Inflammatory macrophage treated with lipopolysaccharide for 1 hour (primary cell): ENCODE measurements at places on chromosomes 2 and 18.

- DNase-seq = peak; percentile 28
Measured at GRCh38 chr18:33210575-33211189, 229.8 kb downstream of the CCDC178 start.

- DNase-seq = peak; percentile 87
Measured at GRCh38 chr2:222424729-222425671, 657 bp downstream of the SGPP2 start.

DNA sequence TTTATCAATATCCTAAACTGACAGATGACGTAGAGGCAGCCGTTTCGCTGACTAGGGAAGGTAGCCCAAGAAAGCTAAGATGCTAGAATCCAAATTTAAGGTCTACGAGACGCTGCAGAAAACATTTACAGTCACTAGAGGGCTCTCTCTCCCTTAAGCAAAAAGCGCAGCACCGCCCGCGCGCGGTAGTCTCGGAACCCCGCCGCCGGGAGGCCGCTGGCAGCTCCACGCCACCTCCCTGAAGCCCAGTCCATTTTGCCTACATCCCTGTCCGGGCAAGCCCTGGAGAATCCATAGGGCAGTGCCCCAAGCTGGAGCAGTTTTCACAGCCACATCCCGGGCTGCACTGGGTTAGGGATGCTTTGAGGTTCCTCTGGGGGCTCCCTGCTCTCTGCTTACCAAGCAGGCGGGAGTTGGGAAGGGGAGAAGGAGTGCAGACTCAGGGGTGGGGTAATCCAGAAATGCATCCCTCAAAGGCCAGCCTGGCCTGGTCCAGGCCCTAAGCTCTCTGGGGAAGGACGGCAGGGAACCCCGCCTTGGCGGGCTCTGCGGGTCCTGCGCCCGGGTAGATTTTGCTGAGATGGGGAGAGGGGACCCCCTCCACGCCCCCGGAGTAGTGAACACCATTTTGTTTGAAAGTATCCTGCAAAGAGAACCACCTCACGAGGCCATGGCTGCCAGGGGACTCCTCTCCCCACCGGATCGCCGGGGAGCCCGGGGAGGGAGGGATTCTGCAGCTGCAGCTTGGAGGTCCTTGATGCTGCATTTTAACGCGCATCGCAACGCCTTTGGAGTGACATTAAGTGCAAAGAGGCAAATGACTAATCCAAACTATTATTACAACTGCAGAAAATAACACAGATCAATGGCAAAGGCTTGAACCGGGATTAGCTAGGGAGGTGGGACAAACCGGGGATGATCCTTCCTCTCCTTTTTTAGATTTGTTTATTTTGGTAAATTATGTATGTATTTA lies 1.3 kb upstream of the DPYSL5 start:
- DNase-seq = peak; percentile 82

DNA sequence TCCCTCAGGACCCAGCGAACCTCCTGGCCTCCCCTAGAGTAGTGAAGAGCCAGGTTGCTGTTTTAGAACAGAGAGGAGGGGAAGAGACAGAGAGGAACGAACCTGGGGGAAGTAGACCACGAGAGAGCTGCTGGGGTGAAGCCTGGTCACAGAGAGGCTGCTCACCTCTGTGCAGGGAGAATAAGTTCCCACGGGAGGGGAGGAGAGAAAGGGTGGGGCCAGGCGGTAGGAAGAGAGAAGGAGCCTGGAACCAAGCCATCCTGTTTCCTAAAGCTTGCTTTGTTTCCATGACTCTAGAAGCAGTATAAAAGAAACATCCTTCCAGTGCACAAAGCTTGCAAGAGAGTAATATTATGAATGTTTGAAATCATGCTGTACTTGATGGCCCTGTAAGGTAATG lies 147.9 kb downstream of the MYT1L start:
- DNase-seq = no peak

DNA sequence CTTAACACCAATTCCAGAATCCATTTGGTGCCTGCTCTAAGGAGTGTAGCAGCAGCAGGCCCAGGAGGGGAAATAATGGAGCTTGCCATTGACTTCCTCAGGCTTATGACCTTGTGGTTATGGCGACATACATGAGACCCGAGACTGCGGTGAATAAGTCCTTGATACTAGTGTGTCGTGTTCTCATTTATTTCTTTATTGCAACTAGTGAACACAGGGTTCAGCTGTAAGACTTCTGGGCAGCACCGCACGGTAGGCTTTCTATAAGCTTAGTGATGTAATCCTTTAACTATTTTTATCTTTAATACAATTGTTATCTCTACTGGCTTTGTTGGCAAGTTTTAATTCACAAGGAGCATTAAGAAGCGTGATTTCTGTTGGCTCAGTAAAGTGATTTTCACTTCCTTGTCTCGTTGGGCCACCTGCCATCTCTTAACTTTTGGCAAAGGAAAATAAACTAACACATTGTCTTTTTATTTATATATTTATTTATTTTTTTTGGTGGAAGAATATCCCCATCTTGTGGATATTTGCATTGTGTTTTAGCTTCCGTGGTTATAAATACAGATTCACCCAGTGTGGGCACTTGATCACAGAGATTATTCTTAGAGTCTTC lies 139.8 kb downstream of the LTBP1 start:
- DNase-seq = peak; percentile 13

DNA sequence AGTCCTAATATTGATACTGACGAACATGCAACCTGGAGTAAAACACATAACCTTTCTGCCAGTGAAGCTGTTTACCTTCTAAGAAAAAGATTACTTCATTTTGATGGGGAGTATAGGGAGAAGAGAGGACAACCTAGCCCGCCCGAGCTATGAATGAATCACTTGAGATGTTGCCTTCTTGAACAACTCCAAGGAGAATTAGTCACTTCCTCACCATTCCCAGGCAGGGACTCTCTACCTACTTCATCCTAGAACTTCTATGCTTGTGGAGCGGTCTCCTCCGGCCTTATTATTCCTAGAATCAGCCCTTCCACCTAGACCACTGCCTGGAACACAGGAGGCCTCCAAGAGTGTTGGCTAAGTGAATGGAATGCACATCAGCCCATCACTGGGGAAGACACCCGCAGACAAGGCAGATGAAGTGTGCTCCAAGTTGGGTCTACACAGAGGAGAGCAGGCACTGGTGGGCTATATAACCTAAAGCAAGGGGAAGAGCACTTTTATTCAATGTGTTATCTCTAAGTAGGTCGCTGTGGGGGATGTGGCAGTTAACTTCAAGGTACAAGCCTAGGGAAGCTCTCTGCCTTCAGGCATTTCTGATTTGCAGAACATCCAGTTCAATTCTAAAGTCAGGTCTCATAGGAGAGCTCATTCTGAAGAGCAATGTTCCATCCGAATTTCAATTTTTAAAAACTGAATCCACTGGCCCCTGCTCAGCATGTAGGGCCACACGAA lies 57.4 kb downstream of the STK39 start:
- DNase-seq = no peak

GRCh38 chr2:62151306-62151638 lies 44.6 kb upstream of the B3GNT2 start:
- no peak for DNase-seq

GRCh38 chr2:212913640-212914306 lies 237.6 kb downstream of the IKZF2 start:
- no peak for DNase-seq

GRCh38 chr18:34467058-34467457 lies 242.3 kb upstream of the NOL4 start:
- DNase-seq = no peak

GRCh38 chr2:152563764-152564163 lies 153.5 kb downstream of the PRPF40A start:
- no peak for DNase-seq

DNA sequence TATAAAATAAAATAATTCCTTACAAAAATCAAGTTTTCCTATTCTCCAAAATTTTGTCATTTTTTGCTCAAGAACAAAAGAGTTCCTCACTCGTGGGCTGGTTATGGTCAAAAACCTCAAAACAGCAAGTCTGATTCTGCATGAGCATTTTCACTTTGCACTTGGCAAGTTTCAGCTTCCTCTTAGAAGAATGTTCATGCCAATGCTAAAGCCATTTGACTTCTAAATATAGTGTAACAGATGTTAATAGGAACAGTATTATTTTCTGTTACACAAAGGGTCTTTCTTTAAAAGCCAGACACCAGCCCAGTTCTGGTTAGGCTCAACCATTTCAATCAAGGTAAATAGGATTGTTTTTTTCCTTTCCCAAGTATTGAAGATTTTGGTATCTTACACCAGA lies 261.3 kb upstream of the CCDC68 start:
- peak; percentile 3 for DNase-seq

DNA sequence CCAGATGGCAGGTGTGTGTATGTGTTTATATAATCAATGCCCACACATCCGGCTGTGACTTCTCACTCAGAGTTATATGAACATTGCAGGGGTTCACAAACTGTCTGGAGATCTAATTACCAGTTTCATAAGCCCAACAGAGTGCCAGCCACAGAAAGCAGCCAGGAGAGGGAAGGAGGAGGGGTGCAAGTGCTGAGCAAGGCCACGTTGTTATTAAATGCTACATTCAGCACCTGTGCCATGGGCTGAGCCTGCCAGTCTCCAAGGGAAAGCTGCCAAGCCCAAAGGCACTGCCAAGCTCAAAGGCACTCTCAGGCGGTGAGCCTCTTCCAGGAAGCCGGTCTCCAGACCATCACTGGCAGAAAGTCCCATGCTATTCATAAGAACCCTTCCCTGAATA lies 17.4 kb downstream of the XDH start:
- no peak for DNase-seq

DNA sequence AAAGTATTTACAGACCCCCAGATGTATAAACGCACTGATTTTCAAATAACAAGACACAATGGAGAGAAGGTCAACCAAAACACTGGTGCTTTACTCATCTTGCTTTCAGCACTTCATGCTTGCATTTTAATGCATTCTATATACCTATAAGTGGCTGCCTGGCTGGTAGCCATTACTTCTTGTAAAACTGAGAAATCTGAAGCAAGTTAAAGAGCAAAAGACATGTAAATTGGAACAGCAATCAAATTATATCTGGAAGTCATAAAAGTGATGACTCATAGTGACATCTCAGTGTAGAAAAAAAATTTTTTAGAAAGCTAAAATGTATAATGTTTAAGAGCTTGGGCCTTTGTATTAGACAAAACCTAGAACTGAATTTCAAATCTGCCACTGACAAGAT lies 106.2 kb downstream of the CCDC141 start:
- no peak for DNase-seq

DNA sequence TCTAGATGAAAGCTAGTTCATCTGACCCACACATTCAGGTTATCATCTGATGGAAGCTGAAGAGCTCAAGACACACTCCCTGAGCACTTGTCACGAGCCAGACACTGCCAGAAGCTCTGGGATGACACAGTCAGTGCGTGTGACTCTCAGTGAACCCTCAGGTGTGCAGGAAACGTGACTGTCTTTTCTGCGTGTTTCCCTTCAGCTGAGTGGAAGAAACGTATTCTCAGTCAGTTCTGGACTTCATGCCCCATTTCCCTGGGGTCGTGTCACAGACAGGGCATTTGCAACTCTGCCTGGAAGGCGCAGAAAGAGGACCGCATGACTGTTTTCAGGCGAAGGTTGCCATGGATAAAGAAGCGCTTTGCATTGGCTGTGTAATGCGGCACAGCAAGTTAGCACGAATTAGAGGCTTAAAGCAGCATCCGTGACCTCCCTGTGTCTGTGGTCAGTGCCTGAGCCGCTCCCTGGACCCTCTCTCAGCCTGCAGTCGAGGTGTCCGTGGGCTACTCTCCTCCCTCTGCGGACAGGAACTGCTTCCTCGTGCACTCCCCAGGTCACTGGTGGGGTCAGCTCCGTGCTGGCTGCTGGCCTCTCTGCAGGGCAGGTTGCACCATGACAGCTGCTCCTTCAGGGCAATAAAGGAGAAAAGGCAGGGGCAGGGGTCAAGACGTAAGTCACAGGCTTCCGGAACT lies 3.3 kb upstream of the ALLC start:
- DNase-seq = no peak

- DNase-seq = no peak
Measured at GRCh38 chr2:176612736-176613135, 343.5 kb downstream of the MTX2 start.

DNA sequence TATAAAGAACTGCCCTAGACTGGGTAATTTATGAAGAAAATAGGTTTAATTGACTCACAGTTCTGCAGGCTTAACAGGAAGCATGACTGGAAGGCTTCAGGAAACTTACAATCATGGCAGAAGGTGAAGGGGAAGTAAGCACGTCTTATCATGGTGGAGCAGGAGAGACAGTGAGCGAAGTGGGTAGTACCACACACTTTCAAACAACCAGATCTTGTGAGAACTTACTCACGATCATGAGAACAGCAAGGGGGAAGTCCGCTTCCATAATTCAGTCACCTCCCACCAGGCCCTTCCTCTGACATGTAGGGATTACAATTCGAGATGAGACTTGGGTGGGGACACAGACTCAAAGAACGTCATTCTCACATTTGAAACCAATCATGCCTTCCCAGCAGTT lies 260.1 kb upstream of the FAM98A start:
- no peak for DNase-seq

GRCh38 chr2:125455110-125455509 lies 1200.8 kb upstream of the GYPC start:
- DNase-seq = no peak

DNA sequence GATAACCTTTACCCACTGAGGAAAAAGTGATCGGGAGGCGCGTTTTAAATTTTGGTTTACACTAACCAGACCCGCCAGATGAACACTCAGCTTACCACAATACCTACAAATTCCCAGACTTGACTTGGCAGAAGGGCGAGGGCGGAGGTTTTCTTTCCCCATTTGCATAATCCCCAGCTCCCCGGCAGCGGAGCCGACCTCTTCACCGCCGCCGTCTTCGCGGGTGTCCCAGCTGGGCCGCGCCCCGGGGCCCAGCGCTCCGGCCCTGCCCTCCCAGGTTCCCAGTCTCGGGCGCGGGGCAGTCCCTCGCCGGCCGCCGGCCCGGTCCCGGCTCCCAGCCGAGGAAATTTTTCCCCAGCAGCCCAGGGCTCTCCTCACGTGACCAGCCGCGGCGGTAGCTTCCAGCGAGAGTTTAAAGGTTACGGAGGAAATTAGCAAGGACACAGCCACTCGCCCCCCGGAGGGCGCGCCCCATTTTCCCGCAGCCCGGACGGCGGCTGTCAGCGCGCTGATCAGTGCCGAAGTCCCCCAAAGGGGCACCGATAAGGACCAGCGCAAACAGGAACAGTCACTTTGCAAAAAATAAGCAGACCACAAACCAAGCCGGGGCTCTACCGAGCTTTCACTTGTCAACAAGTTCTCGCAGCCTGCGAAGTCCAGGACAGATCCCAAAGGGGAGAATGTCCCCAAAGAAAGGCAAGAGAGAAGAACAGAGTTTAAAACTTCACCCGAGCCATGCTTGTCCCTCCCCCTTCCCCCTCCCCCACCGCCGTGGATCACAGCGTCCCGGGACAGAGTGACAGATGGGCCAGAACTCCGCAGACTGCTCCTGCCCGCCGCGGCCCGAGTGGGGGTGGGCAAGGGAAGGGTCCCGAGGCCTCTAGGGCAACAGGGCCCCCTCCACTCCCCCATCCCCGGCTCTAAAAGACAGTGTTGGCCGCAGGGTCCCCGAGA lies 1.3 kb upstream of the PRKCE start:
- DNase-seq = peak; percentile 78
